ENCODE measurements at places on chromosomes 1 and 21.

- DNase-seq: no peak
Observed at GRCh38 chr1:216805233-216805632, 82.0 kb upstream of the ESRRG start.

- DNase-seq: no peak
Observed at GRCh38 chr1:61518670-61519400, 206.1 kb downstream of the TM2D1 start.

- no peak for DNase-seq
Observed at GRCh38 chr1:193260896-193261295, 74.5 kb upstream of the B3GALT2 start.

DNA sequence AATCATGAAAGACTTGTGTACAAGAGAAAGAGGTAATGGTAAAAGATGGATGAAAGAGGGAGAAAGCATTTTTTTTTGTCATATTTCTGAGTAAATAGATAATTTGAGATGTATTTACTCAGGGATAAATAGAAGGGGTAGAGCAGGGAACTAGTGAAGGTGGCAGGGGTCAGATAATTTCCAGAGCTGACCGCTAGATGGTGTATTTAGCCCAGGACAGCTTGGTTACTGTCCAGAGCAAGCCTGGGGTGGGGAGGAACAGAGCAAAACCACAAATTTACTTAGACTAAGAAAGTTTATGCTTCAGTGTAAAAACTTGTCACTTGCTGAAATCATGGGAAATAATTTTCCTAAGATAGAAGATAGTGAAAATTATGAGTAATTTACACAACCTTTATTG, 91.5 kb downstream of the XCL2 start:
- no peak for DNase-seq

GRCh38 chr1:150322310-150322709, 977 bp downstream of the PRPF3 start:
- no peak for DNase-seq

DNA sequence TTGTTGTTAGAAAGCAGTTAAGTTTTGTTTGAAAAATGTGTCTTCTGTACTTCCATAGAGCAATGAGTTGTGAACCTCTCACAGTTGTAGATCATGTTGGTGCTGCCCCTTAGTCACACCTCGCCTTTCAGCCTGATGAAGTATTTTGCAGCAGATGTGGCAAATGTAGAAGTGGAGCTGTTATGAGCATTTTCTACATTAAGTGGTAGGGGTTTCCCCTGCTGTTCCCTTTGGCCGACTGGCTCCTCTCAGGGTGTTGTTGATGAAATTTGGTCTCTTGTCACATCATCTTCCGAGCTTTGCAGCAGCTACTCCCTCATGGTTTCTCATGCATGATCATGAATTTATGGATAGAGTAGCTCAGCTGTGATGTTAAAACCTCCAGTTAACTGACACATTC, 33.6 kb upstream of the DENND1B start:
- DNase-seq: no peak

GRCh38 chr21:37374027-37374426, 7.5 kb downstream of the DYRK1A start:
- no peak for DNase-seq

- DNase-seq: no peak
Observed at GRCh38 chr1:164630626-164631396, 71.8 kb downstream of the PBX1 start.

- DNase-seq: no peak
Observed at GRCh38 chr1:6358757-6359201, 34.8 kb downstream of the ACOT7 start.

DNA sequence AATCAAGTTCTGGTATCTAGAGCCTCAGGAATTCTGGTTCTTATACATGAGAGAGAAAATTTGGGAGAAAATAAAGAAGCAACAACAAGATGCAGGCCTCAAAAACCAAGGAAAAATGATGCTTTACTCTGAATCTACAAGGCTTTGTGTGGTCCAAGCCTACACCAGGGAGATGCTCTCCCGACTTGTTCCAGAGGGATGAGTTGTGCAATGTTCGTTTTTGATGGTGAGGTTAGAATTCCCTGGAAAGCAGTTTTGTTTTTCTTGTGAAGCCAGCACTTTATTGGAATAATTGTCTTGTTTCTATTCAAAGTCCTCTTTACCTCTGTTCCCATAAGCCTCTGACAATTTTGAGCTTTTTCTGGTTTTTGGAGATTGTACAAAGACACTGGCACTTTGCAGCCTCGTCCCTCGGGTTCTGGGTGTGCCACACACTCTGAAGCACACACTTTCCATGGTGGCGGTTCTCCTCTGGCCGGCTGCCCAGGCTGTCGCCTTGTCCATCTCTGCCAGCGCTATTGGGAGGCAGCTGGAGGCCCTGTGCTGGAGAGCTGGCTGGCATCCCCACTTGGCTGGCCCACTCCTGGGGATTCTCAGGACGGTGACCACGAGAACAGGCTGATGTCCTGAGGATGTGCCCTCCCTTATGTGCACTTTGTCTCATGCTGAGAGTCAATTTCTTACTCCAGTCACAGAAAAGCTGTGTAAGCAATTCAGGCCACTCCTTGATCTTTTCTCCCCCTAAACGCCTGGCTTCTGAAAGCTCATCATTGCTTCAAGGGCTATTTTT, 70.2 kb downstream of the EDEM3 start:
- no peak for DNase-seq

DNA sequence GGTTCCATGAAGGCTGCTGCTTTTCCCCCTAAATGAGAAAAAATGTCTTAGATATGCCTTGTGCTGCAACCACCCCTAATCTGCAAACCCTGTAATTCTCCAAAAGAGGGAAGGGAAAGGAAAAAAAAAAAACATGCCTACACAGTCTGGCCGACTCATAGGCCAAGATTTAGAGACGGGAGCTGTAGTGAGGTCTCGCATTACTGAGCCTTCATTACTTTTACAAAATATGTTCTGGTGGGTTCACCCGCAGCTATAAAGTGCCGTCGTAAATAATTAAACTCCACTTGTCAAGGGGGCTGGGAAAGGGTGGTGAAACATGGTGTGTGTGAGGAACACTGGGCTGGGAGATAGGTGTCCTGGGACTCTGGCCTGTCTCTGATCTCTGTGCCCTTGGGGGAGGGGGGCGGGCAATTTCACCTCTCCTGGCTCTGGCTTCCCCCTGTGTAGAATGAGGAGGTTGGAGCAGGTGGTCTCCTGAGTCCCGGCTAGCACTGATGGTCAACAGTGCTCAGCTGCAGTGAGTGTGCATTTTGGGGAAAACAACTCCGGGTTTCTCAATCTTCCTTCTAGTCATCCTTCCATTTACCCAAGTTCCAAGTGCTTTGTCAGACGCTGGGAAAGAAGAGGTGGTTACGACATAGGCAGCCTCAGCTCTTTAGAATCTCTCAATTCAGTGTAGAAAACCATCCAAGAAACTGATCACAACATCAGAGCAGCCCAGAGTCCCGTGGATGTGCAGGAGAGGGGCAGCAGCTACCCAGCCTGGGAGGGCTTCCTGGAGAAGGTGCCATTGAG, 82.3 kb downstream of the ACTL8 start:
- no peak for DNase-seq

DNA sequence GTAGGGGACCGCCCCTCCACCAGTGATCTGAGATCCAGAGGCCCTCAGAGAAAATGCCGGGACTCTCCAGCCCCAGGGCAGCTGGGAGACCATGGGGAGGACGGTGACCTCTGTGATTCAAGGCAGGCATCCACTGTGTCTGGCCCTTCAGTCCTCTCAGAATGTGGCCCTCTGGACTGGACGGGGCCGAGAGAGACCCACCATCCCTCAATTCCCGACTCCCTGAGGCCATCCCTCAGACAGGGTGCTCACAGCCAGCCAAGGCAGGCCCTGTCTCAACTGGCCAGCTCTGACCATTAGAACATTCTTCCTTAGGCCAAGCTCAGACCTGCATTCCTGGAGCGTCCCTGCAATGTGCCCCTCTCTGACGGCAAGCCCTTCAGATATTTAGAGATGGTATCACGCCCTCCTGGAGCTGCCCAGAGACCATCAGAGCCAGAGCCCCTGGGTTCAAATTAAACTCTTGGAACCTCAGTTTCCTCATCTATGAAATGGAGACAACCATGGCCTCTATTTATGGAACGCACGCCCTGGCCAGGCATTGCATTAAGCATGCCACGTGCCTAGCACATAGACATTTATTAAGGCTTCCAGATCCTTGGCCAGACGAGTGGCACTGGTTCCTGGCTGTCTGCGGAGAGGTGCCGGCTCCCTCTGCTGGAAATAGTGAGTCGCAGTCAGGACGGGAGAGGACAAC, 9.6 kb upstream of the EPS8L3 start:
- no peak for DNase-seq

- no peak for DNase-seq
Observed at GRCh38 chr21:39661121-39661520, 48.4 kb downstream of the B3GALT5 start.

DNA sequence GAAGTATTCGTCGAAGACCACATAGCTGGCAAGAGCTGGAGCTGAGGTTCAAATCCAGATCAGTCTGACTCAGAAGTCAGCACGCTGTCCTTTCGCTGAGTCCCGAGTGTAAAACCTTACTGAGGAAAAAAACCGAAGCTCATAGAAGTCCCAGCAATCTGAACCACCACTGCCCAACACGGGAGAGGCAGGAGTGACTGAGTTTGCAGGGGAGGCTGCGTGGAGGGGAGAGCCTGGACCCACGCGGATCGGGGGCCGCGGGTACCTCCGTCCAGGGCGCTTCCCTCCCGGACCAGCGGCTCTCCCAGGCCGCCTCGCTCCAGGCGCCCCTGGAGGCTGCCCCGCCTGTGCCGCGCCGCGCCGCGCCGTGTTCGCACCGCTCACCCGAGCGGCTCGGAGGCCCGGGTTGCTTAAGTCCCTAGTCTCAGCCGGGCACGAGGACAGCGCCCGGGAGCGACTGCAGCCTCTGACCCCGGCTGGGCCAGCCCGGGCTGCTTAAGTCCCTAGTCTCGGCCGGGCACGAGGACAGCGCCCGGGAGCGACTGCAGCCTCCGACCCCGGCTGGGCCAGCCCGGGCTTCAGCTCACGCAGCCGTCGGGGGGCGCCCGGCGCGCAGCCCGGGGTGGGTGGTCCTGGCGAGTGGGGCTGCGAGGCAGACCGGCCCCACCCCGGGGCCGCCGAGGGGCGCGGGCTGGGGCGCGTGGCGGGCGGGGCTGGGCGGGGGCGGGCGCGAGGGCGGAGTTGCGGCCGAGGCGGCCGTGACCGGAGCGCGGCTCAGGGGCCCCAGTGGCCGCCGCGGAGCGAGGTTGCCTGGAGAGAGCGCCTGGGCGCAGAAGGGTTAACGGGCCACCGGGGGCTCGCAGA, at the start of gene ADAMTSL4:
TSS of gene ADAMTSL4 (plus strand) at position 777 of the 864 bp plus-strand sequence. CDS start 2,881 bp downstream, outside the sequence.
- no peak for DNase-seq

DNA sequence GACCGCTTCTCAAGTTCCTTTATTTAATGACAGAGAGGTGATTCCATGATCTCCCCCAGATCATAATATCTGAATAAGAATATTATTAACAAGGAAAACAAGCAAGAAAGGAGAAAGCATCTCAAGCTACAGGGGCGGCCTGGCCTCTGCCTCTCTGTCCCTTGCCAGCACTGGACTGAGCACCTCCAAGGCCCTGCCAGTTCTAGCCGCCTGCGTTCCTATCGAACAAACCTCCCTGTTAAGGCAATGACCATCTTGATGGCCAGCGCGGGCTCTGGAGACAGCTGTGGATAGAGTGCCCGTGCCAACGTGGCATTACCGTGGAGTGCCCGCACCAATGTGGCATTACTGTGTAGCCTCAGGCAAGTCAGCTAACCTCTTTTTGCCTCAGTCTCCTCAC, 84.8 kb downstream of the NPHP4 start:
- DNase-seq: no peak

DNA sequence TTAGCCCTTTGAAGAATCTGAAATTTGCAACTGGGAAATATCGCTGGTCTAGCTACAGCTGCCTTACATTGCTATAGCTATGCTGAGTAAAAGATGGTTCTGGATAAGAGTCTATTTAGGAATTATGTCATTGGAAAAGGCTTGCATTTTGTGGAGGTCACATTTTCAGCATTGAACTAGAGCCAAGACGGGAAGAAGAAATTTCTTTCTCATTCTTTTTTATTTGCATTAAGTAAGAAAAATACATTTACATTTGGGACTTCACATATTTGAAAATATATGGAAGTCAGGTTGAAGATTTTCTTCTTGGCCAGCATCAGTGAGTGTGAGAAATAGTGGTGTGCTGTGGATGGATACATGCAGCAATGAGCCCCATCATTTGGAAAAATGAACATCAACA, 291.6 kb downstream of the PTBP2 start:
- no peak for DNase-seq

GRCh38 chr1:93707956-93708355, 26.3 kb upstream of the BCAR3 start:
- no peak for DNase-seq

DNA sequence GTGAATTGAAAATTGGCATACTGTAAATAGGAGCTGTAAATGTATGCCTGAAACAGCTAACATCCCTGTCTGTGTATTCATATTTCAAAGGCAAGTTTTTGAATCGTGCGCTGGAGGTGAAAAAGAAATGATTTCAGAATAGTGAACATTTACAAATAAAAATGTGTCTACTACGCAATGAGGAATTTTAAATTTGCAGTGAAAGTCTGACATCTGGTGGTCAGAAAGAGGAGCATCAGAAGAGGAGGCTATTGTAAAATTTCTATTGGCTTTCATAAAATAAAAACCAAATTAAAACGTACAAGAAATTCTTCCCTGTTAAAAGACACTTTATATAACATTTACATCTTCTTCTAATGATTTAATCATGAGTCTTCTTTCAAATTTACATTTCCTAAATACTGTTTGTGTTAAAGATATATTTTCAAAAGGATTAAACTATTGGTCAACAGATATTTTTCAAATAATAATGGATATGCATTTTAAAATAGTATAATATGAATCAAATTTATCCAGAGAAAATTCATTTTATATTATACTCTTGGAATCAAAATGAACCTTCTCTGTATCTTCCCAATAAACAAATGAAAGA, 113.7 kb upstream of the RRP15 start:
- no peak for DNase-seq

GRCh38 chr1:178399177-178399728, 97.5 kb downstream of the CLEC20A start:
- no peak for DNase-seq

DNA sequence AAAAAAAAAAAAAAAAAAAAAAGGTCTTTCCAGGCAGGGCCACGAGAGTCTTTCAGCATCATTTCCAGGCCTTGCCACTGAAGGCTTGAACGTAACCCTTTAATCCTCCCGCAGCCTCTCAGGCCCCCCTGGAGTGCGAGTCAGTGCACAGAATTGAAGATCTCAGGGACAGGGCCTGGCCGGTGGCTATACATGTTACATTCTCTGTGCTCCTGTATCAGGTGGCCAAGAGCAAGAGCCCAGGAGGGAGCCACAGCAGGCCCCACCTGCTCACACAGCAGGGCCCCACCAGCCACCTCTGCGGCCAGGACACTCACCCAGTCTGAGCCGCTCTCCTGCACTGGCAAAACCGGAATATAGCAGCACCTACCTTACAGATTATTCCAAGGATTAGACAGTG, 34.1 kb upstream of the SLC25A33 start:
- no peak for DNase-seq

DNA sequence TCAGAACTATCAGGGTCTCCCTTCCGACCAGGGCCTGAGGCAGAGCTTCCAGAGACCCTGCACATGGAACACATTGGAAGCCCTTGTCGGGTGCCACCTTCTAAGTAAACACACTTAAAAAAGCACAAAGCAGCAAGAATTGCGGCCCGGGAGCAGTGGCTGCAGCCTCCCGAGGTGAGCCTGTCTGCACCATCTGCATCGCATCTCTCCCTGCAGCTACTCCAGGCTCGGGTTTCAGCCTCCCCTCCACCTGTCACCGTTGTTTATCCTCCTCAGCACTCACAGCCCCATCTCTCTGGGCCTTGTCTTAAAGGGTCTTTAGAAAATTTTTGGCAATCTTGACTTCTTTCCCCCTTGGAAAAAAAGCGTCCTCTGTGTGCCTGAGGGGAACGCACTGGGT, 95.1 kb upstream of the ARHGEF16 start:
- no peak for DNase-seq
